ENCODE measurements at places on chromosomes 2 and 18.

DNA sequence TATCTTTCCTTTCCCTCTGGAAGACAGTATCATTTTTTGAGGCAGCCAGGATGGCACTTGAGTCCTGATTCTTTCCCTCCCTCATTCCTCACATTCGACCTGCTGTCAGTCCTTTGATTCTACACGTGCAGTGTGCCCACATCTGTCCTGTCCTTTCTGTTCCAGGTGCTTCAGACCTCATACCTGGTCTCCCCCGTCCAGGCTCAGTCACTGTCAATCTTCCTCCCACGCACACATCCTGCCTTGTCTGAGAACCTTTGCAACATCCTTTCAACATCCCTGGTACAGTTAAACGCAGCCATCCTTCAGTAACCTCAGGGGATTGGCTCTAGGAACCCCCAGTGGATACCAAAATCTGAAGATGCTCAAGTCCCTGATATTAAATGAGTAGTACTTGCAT, 10.1 kb downstream of the BCL2 start:
- DNase-seq = no peak

- DNase-seq = no peak
Observed at GRCh38 chr2:99880964-99881294, 261.5 kb downstream of the AFF3 start.

GRCh38 chr2:182650704-182651103, 65.4 kb upstream of the DNAJC10 start:
- DNase-seq = peak; percentile 13

- no peak for DNase-seq
Observed at GRCh38 chr2:60140185-60140584, 413.3 kb downstream of the BCL11A start.

GRCh38 chr2:111045771-111046444, 74.8 kb upstream of the BCL2L11 start:
- no peak for DNase-seq

DNA sequence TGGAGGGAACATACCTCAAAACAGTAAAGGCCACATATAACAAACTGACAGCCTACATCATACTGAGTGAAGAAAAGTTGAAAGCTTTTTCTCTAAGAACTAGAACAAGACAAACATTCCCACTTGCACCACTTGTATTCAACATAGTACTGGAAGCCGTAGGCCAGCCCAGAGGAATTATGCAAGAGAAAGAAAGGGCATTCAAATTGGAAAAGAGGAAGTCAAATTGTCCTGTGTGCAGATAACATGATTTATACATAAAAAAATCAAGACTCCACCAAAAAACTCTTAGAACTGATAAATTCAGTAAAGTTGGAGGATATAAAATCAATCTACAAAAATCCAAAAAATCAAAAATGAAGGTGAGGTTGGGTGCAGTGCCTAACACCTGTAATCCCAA, 8.0 kb upstream of the KDM3A start:
- DNase-seq = no peak

DNA sequence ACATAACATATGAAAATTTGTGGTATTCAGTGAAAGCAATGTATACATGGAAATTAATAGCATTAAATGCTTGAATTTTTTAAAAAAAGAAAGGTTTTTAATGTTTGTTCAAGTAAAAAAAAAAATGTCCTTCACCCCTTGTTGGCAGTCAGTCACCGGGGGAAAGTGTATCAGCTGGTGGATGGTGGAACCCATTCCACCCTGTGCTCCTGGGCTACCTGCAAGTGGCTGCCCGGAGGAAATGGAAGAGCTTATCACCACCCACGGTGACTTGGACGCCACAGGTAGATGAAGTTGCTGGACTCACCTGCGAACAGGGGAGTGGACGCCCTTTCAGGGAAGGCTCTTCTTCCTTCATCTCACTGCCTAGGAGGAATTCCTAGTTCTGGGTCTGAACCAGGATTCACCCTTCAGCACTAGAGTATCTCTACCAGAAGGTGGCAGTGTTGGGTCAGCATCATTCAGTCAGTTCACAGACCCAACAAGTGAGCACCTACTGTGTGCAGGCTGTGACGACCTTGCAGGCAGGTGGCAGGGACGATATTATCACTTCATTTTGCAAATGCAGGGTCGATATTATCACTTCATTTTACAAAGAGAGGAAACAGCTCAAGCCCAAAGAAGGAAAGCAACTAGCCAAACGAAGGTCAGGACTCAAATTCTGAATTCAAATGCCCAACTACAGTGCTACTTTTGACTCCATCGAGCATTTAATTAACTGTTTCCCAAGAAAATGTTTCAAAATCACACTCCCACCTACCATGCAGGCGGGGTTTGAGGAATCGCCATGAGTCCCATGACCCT, 35.8 kb downstream of the CIB4 start:
- DNase-seq = peak; percentile 60

DNA sequence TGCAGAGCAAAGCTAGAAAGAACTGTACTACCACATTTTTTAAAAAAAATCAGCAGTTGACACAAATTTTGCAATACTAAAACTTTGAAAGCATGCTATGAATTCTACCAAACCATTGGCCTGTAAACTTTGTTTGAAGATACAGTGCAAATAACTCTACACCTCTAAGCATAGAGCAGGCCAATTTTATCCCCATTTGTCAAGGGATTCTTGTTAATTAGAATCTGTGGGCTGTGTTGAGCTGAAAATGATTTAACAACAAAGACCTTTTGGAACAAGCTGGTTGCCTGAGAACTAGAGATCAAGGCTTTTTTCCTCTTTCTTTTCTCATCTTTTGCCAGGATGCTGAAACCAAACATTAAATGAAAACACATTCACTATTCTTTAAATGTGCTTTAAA, 886.0 kb upstream of the CDH2 start:
- no peak for DNase-seq

DNA sequence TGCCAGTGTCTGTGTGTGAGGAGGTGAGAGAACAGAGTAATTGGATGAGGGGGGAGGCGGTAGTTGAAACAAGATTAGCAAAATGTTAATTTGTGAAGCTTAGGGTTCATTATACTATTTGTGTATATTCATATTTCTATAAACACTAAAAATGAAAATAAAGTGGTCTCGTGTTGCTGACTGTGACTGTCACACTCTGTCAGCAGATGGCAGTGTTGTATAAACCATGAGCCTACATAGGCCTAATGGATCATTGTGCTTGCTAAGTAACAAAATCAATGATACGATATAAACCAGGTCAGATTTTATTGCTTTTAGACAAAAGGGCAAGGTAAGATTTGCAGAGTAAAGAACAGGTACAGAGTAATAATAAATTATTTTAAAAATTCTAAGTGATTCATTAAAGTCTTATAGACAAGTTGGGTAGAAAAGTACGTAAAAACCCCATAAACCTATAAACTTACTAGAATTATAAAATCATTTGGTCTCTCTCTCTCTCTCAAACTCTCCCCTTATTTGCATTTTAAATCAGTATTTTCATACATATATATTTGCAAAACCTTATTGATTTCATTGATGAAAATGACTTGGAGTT, 182.7 kb downstream of the RPIA start:
- DNase-seq = peak; percentile 53

- no peak for DNase-seq
Observed at GRCh38 chr2:8378016-8378810, 303.6 kb upstream of the ID2 start.

DNA sequence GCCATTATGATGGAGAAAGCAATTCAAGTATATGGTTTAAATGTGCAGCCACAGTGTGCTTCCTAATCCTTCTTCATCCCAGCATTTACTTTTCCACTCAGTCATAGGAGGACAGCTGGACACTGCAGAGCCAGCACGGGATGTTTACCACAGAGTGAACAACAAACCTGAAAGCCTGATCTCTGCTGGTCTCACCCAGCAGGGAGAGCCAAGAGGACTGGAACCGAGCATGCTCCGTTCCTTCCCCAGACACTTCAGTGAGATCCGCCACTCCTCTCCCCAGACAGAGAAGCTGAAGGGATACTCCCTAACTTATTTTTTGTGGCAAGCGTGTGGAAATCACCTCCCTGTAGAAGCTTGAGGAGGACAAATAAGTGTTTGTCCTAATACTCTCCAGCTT, 23.2 kb upstream of the GORASP2 start:
- no peak for DNase-seq

DNA sequence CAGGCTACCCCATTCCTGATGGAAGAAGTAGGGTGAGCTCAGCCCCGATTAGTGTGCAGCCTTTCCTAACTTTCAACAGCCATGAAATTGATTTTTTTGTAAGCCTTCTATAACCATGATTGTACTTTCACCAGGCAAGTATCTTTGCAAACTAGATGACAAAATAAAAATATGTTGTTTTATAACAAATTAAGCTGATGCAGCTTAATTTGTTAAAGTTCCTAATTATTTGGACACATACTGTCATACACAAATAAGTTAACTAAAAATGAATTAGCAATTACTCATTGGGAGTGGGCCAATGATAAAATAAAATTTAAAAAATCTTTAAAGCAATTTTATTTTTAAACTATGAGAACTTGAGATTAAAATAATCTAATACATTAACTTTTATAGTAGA, 113.1 kb upstream of the FANCL start:
- no peak for DNase-seq

DNA sequence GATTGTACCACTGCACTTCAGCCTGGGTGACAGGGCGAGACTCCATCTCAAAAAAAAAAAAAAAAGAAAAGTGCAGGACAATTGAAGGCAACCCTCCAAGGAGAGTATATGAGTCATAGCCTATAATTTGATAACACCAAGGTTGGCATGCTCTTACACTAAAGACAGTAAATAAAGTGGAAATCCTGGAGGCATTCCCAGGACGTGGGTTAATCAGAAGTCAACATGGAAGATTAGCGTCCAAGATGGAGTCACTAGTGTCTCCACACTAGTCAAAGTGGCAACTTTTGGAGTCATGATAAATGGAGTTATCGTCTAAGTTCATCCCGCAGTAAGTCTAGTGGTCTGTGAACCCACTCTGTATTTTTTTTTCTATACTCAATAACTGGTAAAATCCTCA, 21.2 kb upstream of the UGGT1 start:
- DNase-seq = no peak

GRCh38 chr18:49681387-49681786, 119.5 kb downstream of the LIPG start:
- DNase-seq = no peak

GRCh38 chr2:129753261-129753660, 226.2 kb upstream of the RAB6C start:
- no peak for DNase-seq

DNA sequence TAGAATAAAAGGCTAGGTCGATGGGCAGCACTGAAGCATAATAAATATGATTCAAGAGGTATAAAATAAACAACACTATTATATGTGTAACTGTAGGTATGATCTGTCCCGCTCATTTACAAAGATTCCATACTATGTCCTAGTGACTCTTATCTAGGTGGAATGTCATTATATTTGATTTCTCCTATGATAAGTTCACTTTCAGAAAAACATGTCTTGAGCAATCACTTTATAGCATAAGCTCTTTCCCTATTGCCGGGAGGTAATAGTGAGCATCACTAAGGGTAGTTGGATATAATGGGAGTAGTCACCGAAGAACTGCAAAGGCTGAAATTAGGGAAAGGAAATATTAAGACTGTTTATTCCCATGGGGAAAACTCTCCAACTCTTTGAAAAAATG, 330.3 kb upstream of the THUMPD2 start:
- DNase-seq = no peak

GRCh38 chr2:191280290-191280689, 35.1 kb downstream of the MYO1B start:
- no peak for DNase-seq

- DNase-seq = peak; percentile 29
Observed at GRCh38 chr18:62187543-62188510, 772 bp downstream of the RELCH start.

GRCh38 chr2:71777946-71778345, 324.6 kb downstream of the DYSF start:
- DNase-seq = no peak

DNA sequence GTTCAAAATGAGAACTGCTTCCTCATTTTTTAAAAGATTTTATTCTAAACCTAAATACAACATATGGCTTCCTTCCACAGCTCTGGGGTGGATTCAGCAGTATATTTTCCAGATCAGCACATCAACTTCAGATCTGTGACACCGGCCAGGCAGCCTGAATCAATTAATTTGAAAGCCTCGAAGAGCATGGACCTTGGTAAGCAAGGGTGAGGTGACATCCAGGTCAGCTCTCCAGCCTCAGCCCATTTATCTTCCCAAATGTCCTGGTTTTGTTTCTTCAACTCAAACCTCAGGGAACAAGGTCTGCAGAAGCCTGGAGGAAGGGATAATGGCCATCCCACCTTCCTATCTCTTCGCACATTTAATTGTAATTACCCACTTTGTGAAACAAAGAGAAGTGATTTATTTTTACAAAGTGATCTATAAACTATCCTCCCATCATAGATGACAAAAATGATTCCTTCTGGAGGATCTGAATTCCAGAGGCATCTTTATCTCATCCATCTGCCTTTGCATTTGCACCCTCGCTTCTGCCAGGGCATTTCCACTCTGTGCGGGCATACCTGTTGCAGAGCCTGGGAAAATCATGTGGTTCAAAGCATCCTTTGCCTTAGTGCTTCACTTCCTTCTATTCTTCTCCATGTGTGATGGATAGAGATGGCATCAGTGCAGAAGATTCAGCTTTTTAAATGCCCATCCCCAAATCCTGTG, 489.0 kb upstream of the NRP2 start:
- DNase-seq = no peak
